Cerebellum (tissue), 4 donors: ENCODE measurements at places on chromosomes 3 and 15. TPM values are rescaled to one million over a fixed set of nuclear protein-coding genes. Genes with fewer than 3 reads are reported as not detected.

DNA sequence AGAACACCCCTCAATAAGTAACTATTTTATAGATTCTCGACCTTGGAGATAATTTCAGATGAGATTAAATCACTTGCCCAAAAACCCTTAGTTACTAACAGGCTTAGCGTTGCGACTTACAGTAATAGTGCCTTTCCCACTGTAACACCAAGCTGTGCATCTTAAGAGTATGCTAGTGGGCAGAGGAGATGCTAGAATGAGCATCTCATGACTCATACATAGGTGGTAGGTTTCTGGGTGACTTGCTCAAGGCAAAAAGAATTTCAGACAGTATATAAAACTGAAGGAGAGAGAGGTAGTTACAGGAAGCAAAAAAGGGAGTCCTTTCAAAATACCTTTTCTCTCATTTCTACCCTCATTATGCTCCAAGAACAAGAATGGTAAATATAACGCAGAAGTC, 3.9 kb downstream of the KATNBL1 start:
- DNase-seq, result no peak

Gene IGSF11
- total RNA-seq, result 21.0 TPM

- DNase-seq, result no peak
These were observed 196.8 kb upstream of the MBNL1 start for GRCh38 chr3:152071924-152072323.

DNA sequence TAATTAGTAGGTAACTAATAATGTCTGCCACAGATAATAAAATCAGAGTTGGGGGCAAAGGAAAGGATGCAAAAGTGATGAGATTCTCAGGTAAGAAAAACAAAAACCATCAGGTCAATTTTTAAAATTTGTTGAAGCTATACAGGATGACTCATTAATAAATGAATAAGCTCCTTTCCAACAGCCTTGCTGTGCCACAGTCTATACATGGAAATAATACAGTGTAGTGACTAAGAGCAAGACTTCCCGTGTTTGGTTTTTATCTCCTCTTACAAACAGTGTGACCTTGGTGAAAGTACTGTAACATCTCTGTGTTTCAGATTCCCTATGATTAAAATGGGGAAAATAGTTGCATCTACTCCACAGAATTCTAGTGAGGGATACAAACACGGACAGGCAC, 331.6 kb downstream of the PYDC2 start:
- no peak for DNase-seq
